ENCODE measurements at places on chromosomes 4 and X. TPM values are rescaled to one million over a fixed set of nuclear protein-coding genes. Genes with fewer than 3 reads are reported as not detected.

GRCh38 chr4:150315691-150316090, 237.4 kb downstream of the DCLK2 start:
- H3K27ac ChIP-seq, result peak overlapping the region; percentile 26
- H3K36me3 ChIP-seq, result no peaks in the 10 kb centered on the region
- H3K4me1 ChIP-seq, result no peaks in the 10 kb centered on the region
- no peak for DNase-seq
- H3K27me3 ChIP-seq, result no peaks in the 10 kb centered on the region

DNA sequence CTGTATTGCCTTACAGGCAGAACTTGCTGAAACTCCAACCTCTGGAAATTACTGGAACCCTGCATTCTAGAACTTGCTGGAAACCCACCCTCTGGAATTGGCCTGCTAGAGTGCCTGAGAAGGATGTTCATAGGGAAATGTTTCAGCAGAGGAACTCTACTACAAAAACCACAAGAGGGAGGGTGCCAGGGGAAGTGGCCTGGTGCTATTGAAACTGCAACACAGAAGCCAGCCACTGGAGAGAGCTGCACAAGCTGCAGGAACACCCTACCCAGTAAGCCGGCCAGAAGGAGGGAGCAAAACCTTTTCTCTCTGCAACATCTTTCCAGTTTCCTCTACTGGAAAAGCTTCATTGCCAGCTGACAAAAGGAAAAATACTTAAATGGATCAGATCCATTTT, 2.5 kb upstream of the BRWD3 start:
- no peak overlapping the region for H3K4me3 ChIP-seq
- H3K27me3 ChIP-seq, result no peaks in the 10 kb centered on the region
- H3K27ac ChIP-seq, result no peak overlapping the region

GRCh38 chr4:26342328-26343037, 21.7 kb downstream of the RBPJ start:
- no peak for DNase-seq
- no peak overlapping the region for H3K27ac ChIP-seq
- no peaks in the 10 kb centered on the region for H3K36me3 ChIP-seq
- no peak overlapping the region for H3K4me3 ChIP-seq
- no peaks in the 10 kb centered on the region for H3K27me3 ChIP-seq

- H3K36me3 ChIP-seq, result no peaks in the 10 kb centered on the region
- H3K27me3 ChIP-seq, result no peaks in the 10 kb centered on the region
- H3K4me1 ChIP-seq, result peaks cover 18% of the 10 kb centered on the region
- H3K4me3 ChIP-seq, result no peak overlapping the region
- no peak overlapping the region for H3K27ac ChIP-seq
Measured at GRCh38 chrX:39012621-39013111, 211.4 kb downstream of the MID1IP1 start.

DNA sequence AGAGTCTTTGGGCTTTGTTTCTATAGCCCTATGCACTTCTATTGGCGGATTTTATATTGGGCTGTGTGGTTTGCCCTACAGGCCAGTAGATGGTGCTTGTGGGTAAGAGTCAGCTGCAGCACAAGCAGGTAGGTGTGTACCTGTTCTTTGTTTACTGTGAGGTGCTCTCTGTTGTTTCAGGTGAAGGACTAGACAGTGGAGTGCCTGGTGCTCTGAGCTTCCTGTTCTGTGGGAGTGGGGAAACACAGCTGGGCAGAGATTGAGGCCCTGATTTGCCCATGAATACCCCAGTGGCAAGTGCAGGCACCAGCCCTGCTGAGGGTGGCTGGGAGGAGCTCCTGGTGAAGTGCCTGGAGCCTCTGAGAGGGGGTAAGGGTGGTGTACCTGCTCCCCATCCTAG, 26.3 kb upstream of the UCP1 start:
- H3K27ac ChIP-seq, result no peak overlapping the region
- H3K4me1 ChIP-seq, result no peaks in the 10 kb centered on the region
- peak; percentile 39 for DNase-seq
- no peaks in the 10 kb centered on the region for H3K27me3 ChIP-seq

GRCh38 chr4:132767901-132768300, 381.2 kb upstream of the PCDH10 start:
- no peaks in the 10 kb centered on the region for H3K36me3 ChIP-seq
- no peak overlapping the region for H3K4me3 ChIP-seq
- H3K4me1 ChIP-seq, result no peaks in the 10 kb centered on the region
- H3K27me3 ChIP-seq, result no peaks in the 10 kb centered on the region
- DNase-seq, result no peak

DNA sequence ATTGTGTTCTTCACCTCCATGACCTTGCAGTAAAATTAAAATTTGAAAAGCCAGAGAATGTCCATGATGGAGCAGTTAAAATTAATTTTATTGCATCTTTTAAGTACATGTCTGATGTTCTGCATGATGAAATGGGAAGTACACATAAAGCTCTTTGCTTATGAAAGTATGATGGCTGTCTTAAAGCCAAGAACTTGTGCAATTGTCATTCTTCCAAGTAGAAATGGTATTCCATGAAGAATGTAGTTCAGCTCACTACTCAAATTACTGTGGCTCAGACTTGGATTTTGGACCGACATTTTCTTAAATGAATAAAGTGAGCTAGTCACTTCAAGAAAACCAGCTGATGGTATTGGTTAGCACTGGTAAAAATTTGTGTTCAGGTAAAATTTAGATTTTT, 161.7 kb upstream of the CXCL13 start:
- H3K27me3 ChIP-seq, result no peaks in the 10 kb centered on the region
- no peak overlapping the region for H3K4me3 ChIP-seq
- DNase-seq, result no peak
- H3K36me3 ChIP-seq, result no peaks in the 10 kb centered on the region
- no peaks in the 10 kb centered on the region for H3K4me1 ChIP-seq

DNA sequence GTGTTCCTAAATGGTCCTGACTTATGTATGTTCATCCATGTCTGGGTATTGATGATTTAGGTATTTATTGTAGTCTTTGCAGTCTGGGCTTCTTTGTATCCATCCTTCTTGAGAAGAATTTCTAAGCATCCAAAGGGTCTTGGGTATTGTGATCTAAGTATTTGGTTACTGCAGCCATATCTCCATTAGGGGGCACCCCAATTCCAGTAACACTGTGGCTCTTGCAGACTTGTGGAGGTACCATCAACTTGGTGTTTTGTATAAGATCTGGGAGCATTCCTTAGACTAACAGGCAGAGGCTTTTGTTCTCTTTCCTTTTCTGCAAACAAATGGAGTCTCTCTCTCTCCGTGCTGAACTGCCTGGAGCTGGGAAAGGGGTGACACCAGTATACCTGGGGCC, 113.7 kb upstream of the NEXMIF start:
- H3K27me3 ChIP-seq, result no peaks in the 10 kb centered on the region
- no peaks in the 10 kb centered on the region for H3K4me1 ChIP-seq
- no peak overlapping the region for H3K4me3 ChIP-seq

GRCh38 chr4:24917076-24917856, 4.4 kb upstream of the CCDC149 start:
- no peak for DNase-seq
- H3K36me3 ChIP-seq, result no peaks in the 10 kb centered on the region
- H3K4me1 ChIP-seq, result peaks cover 2% of the 10 kb centered on the region
- no peaks in the 10 kb centered on the region for H3K27me3 ChIP-seq
- no peak overlapping the region for H3K4me3 ChIP-seq

DNA sequence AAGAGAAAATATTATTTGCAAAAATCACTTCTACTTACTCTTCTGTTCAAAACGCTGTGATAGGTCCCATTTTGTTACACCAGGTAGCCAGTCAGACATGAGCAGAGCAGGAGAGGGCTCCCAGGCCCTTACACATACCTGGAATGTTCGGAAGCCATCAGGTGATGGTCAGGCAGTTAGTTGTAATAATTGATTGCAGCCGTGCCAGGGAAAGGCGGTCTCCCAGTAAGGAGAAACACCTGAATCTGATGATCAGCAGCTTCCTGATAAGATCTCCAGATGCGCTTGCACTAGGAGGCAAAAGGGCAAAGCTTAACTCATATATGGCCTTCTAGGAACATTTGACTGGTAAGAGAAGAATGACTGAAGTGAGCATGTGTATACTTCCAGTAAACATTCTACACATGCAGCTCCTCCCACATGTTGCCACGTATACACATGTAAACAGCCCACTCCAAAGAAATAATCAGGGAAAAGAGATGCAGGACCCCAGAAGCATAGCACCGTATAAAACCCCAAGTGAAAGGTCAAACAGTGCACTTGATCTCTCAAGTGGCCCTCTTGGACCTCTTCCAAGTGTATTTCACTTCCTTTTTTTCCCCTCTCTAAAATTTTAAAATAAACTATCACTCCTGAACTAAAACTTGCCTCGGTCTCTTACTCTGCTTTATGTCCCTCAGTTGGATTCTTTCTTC, 1338.0 kb downstream of the FSTL5 start:
- no peaks in the 10 kb centered on the region for H3K27me3 ChIP-seq
- DNase-seq, result no peak
- H3K4me3 ChIP-seq, result no peak overlapping the region
- H3K4me1 ChIP-seq, result no peaks in the 10 kb centered on the region
- no peaks in the 10 kb centered on the region for H3K36me3 ChIP-seq

DNA sequence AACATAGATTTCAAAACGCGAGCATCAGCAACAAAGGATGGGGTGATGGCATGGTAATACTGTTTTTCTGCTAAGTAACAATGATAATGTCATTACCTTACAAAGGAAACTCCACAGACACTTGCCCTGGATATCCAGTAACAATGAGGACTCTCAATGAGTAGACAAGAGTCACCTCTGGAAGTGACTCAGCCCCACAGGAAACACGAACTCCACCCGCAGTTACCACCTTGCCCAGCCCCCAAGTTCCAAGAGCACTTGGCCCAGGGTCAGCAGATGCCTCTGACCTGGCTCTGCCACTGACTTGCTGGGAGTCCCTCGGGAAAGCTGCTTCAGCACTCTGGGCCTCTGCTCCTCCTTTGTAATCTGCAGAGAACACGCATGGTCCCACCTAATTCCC, 110.3 kb upstream of the MAP3K15 start:
- H3K4me3 ChIP-seq, result no peak overlapping the region
- H3K27ac ChIP-seq, result no peak overlapping the region
- DNase-seq, result no peak
- H3K4me1 ChIP-seq, result no peaks in the 10 kb centered on the region
- H3K36me3 ChIP-seq, result no peaks in the 10 kb centered on the region

GRCh38 chrX:11298600-11298999, 5.4 kb downstream of the AMELX start:
- H3K27me3 ChIP-seq, result no peaks in the 10 kb centered on the region
- no peak overlapping the region for H3K4me3 ChIP-seq
- DNase-seq, result no peak
- no peaks in the 10 kb centered on the region for H3K36me3 ChIP-seq
- no peaks in the 10 kb centered on the region for H3K4me1 ChIP-seq

GRCh38 chr4:119206178-119206577, 6.3 kb upstream of the USP53 start:
- no peak overlapping the region for H3K27ac ChIP-seq
- H3K27me3 ChIP-seq, result no peaks in the 10 kb centered on the region
- H3K4me3 ChIP-seq, result no peak overlapping the region
- no peak for DNase-seq
- no peaks in the 10 kb centered on the region for H3K36me3 ChIP-seq
- H3K4me1 ChIP-seq, result peaks cover 4% of the 10 kb centered on the region

TMEM129 gene
- 26.7 TPM for total RNA-seq

FMR1NB gene
- not detected for total RNA-seq

SYTL4 gene
- total RNA-seq, result 19.1 TPM

STBD1 gene
- total RNA-seq, result 6.6 TPM

OTC gene
- 3.6 TPM for total RNA-seq

GNRHR gene
- not detected for total RNA-seq

TLR10 gene
- 0.26 TPM for total RNA-seq

ATP2B3 gene
- total RNA-seq, result not detected

TCEAL6 gene
- total RNA-seq, result not detected
